ENCODE measurements at places on chromosomes 6 and 20. TPM values are rescaled to one million over a fixed set of nuclear protein-coding genes. Genes with fewer than 3 reads are reported as not detected.

DNA sequence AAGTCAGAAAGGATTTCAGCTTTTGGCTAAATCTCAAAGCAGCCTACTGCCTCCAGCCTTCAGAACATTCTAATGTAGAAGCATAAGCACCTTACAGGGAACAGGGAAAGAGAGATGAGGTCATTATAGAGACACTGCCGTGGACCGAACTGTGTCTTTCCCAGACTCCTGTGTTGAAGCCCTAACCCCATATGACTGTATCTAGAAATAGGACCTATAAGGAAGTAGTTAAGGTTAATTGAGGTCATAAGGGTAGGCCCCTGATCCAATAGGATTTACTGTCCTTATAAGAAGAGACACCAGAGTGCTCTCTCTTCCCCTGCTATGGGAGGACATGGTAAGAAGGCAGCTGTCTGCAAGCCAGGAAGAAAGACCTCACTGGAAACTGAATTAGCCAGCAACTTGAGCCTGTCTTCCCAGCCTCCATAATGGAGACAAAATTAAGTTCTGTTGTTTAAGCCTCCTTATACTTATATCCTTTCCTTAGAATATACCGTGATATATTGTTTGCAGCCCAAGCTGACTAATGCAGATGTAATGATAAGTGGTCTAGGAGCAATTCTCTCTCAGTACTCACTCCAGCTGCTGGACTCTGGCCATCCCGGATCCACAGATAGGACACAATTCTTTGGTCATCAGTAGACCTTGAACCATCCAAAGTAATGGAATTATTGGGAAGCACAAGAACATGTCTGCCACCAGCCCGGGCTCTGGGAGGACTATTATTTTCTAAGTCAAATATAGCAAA lies 71.4 kb downstream of the ALDH5A1 start:
- peak; percentile 45 for DNase-seq

The SULF2 gene
- 5.6 TPM for total RNA-seq

DNA sequence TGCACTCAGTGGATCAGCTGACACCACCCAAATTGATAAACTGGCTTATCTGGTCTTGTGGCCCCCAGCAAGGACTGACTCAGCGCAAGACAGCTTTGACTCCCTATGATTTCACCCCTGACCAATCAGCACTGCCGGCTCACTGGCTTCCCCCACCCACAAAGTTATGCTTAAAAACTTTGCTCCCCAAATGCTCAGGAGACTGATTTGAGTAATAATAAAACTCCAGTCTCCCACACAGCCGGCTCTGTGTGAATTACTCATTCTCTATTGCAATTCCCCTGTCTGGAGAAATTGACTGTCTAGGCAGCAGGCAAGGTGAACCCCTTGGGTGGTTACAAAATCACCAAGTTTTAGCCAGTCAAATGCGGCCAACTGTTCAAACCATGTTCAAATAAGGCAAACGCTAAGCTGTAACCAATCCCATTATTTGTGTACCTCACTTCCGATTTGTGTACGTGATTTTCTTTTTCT lies 32.5 kb downstream of the SLC22A2 start:
- no peak for DNase-seq

DNA sequence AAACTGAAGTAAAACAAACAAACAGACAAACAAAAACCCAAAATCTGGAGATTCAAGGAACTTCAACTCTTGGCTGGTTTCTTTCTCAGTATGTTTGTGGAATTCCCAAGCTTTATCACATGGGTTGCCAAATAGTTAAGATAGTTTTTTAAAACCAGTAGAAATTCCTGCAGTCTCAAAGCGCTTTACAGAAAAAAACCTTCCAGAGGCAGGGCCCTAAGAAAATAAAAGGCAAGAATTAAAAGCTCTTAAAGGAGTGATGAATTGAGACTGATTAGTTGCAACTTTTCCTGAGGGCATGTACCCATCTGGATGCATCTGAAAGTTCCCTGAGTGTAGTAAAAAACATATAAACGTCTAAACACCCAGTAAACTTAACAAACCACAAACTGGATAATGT lies 25.9 kb upstream of the PTCHD4 start:
- no peak for DNase-seq

- no peak for DNase-seq
These were observed 24.5 kb downstream of the GABRR2 start for GRCh38 chr6:89290401-89291155.

The HTR1E gene
- not detected for total RNA-seq

The TMEM217 gene
- total RNA-seq = 4.6 TPM

GRCh38 chr6:115733426-115733825 lies 327.3 kb downstream of the FRK start:
- no peak for DNase-seq

The MLIP gene
- total RNA-seq = not detected

DNA sequence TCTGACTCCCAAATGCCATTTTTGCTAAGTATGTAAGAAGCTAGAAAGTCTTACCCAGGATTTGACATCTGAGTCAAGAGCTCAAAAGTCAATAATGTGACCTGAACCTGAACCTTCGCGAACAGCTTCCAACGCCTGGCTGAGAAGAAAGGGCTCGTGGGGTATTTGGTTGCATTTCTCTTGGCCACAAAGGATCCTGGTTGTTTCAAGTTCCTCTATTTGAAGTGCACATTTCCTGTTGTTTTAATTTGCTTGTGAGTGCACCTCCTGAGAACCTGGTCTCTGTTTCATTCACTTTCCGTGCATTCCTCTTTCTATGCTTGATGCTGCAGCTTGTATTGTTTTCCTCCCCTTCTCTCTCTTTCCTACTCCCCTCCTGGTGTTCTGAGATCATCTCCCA lies 212.5 kb downstream of the FOXA2 start:
- no peak for DNase-seq

DNA sequence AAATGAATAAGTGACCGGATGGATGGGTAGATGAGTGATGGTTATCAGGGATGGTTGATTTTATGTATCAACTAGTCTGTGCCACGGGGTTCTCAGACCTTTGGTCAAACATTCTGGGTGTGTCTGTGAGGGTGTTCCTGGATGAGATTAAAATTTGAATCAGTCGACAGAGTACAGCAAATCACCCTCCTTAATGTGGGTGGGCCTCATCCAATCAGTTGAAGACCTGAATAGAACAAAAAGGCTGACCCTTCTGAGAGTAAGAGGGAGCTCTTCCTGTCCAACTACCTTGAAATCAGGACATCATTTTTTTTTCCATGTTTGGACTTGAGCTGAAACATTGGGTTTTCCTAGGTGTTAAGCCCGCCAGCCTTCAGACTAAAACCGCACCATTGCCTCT lies 136.4 kb upstream of the ATXN1 start:
- no peak for DNase-seq

DNA sequence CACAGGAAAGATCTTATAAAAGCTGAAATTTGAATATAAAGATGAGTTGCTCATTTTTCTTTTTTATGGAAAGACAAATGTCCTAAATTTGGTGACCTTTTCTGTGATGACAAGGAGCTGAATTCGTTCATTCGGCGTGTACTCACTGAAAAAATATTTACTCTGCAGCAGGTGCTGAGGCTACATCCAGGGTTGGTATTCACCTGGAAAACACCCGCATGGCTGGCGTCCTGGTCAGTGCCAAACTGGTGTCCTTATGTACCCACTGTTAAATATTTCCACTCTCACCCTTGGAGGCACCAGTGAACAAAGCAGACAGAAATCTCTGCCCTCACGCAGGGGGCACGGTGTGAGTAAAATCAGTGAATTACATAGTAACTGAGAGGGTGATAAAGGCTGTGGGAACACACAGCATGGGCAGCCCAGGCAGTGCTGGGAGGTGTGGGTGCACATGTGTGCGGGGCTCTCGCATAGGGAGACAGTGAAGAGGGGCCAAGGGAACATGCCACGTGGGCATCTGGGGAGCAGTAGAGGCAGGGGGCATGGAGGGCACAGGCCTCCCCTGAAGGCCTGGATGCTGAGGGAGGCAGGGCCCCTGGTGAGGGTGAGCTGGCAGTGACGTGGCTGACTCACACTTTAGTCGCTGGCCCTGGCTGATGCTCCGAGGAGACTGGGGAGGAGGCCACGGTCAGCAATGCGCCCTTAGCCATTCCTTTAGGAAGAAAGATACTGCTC lies 89.7 kb downstream of the INSM1 start:
- DNase-seq = peak; percentile 43

GRCh38 chr20:23332467-23332866 lies 18.1 kb upstream of the NXT1 start:
- no peak for DNase-seq

The BPIFB4 gene
- total RNA-seq = not detected

The PHACTR1 gene
- total RNA-seq = 0.25 TPM

GRCh38 chr20:10681494-10681893 lies 7.7 kb upstream of the JAG1 start:
- no peak for DNase-seq

GRCh38 chr6:121143476-121143875 lies 190.8 kb downstream of the TBC1D32 start:
- peak; percentile 50 for DNase-seq

DNA sequence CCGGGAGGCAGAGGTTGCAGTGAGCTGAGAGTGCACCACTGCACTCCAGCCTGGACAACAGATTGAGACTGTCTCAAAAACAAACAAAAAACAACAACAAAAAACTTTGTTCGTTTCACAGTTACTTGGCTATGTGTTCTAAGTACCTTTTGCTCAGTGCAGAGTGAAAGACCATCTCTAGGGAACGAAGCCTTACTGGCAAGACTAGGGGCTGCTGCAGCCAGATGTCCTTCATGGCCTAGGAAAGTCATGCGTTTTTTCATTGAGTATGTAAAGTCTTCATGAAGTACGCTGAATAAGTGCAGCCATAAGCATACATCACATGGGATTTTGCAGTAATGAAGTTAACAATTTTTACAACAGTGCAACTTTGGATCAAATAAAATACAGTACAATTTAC lies 111.1 kb downstream of the JARID2 start:
- DNase-seq = no peak

GRCh38 chr6:79863566-79863965 lies 83.8 kb downstream of the ELOVL4 start:
- no peak for DNase-seq

The NRSN1 gene
- total RNA-seq = not detected

DNA sequence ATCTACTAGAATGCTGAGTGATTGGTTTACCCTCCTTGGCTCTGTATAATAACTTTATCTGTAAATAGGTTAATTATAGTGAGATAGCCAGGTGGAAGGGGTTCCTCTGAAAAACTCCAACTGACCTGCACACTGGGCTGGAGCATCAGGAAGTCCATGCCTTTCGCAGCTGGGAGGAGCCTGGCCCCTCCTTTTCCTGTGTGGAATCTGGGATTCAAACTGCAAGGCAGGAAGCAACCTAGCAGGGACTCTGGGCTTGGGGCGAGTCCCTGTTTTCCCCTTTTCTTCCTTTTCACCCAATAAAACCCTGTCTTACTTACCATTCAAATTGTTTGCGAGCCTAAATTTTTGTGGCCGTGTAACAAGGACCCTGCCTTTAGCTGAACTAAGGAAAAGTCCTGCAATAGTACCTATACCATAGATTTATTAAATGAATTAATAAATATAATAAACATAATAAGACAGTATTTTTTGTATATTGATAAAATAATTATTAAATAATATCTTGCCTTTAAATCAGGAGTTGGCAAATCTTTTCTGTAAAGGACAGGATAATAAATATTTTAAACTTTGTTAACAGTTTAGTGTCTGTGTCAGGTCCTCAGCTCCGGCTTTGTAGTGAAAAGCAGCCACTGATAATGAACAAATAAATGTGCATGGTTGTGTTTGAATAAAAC lies 406.2 kb upstream of the MMS22L start:
- no peak for DNase-seq

GRCh38 chr20:43899274-43900120 lies 15.2 kb upstream of the TOX2 start:
- DNase-seq = no peak

DNA sequence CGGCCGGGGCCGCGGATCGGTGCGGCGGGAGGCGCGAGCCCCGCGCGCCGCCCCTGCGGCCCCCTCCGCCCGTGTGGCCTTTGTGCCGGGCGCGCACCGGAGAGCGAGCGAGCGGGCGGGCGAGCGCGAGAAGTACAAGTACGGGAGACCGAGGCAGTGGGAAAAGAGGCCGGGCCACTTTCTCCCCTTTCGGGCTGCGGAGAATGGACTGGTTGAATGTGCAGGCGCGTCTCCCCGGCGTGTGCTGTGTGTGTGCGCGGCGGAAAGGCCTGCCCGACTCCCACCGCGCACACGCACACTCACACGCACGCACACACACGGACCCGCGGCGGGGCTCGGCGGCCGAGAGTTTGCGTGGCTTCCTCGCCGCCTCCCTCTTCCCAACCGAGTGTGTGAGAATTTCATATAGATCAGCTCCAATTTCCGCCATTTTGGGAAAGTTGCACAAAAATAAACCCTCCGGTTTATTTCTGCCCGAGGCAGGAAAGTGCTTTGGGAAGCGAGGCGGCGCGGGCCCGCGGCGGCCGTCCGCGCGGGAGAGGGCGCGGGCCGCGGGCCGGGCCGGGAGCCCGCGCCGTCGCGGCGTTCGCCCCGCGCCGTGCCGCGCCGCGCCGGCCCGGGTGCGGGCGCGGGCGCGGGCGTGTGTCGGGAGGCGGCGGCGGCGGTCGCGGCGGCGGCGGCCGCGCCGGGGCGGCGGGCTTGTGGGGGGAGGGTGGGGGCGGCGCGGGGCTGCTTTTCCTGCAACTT lies 1.1 kb downstream of the L3MBTL3 start:
- peak; percentile 64 for DNase-seq

GRCh38 chr6:26553264-26553634 lies 15.1 kb downstream of the HMGN4 start:
- peak; percentile 66 for DNase-seq

DNA sequence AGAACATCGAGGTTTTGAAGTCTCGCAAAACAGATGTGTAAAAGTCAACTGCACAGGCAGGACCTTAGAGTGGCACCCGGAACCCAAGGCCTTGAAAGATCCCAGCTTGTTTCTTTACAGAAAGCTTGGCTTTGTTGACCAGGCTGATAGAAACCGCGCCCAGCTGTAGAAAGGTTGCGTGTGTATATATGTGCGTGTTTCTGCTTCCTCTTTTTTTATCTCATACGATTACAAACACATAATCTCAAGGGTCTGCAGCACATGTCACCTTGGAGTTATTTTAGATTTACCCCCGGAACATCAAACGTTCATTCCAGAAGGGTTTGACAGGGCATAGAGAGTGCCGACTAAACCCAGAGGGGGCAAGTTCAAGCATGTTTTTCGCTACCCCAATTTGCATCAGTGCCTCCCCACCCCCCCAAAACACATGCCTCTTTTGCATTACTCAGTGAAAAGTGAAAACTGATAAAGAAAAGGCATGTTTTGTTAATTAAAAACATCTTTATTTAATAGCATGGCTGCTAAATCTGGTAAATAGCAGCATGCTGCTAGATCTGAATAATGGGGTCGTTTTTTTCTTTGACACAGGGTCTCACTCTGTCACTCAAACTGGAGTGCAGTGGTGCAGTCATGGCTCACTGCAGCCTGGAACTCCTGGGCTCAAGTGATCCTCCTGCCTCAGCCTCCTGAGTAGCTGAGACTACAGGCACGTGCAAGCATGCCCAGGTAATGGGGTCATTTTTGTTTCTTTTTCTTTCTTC lies 33.2 kb upstream of the NCOA3 start:
- no peak for DNase-seq

The LY6G6C gene
- not detected for total RNA-seq

DNA sequence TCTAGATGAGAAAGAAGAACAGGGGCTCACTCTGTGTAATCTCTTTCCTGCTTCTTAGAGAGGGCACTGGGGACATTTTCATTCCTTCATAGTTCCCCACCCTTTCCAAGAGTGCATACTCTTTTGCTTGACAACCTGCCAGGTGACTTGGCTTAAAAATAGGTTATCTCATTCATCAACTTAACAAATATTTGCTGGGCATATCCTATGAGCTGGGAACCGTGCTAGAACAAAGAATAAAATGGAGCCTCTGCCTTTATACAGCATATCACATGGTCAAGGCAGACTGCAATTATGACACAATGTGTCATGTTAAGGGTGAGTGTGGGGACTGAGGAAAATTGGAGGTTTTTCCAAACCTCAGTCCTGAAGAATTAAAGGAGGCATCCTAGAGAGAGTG lies 209.8 kb upstream of the FOXA2 start:
- no peak for DNase-seq
